ENCODE measurements at places on chromosomes 5 and 9.

GRCh38 chr5:115456056-115456455 lies 88.5 kb downstream of the FEM1C start:
- no peak for DNase-seq

DNA sequence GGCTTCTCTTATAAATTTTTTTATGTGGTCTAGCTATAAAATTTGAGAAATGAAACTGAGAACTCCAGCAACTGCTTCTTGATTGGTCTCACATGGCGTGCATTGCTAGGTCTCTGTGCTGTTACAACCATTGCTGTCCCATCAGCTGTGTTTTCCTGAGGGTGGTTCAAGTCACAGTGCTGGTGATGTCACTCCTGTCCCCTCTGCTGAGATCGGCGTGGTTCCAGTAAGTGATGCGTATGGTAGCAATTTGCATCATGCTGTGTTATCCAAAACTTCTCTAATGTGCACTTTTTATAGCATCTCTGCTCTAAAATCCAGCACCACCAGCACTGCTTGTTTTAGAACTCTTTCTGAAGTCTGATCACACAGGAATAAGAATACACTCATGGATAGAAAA lies 112.6 kb upstream of the ZNF608 start:
- DNase-seq, result peak; percentile 9

DNA sequence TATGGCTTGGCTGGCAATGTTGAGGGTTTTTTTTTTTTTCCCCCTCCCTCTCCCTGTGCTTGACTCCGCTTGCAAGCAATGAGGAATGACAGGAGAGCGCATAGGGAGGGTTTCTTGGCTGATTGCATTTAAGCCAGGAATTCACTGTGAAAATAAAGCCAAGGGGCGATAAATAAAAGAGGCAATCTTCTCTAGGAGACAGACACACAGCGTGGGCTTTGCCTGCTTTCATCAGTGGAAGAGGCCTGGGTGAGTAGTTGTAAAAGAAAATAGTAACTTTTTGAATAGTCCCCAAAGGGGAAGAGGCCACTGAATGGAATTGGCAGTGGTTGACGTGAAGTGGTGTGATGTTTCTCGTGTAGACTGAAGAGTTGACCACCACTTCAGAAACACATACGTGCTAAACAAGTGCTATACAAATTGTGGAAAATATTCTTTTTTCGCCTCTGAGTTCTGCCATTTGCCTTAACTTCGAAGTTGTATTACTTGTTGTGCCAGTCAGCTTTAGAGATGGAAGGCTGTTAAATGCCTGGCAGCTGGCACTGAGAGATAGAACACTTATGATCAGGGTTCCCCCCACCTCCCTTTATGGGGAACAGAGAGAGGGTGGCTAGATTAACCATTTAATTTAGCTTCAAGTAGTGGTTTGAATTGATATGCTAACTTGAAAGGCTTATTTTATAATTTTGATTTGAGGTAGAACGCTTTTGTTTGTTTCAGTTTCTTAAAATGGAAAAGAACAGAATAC lies 3.0 kb downstream of the ZSWIM6 start:
- DNase-seq, result peak; percentile 52

- DNase-seq, result no peak
Measured at GRCh38 chr9:114370251-114370967, 17.4 kb downstream of the AKNA start.

DNA sequence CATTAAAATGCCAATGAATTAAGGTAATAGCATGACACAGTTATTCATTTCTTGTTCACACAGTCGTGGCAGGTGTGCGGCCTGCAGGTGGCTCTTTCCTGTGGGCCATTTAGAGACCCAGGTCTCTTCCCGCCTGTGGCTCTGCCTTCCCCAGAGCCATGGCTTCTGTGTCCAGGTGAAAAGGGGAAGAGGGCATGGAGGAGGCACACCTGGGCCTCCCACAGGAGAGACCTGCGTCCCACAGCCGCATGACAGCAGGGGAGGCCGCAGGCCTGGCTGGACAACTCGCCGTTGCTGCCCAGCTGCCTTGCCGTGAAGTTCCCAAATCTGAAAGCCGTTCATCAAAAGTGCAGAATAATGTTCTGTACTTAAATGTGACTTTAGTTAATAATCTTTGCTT lies 14.4 kb upstream of the PLEKHG4B start:
- DNase-seq, result no peak

GRCh38 chr9:1404940-1405339 lies 354.8 kb downstream of the DMRT2 start:
- DNase-seq, result no peak

DNA sequence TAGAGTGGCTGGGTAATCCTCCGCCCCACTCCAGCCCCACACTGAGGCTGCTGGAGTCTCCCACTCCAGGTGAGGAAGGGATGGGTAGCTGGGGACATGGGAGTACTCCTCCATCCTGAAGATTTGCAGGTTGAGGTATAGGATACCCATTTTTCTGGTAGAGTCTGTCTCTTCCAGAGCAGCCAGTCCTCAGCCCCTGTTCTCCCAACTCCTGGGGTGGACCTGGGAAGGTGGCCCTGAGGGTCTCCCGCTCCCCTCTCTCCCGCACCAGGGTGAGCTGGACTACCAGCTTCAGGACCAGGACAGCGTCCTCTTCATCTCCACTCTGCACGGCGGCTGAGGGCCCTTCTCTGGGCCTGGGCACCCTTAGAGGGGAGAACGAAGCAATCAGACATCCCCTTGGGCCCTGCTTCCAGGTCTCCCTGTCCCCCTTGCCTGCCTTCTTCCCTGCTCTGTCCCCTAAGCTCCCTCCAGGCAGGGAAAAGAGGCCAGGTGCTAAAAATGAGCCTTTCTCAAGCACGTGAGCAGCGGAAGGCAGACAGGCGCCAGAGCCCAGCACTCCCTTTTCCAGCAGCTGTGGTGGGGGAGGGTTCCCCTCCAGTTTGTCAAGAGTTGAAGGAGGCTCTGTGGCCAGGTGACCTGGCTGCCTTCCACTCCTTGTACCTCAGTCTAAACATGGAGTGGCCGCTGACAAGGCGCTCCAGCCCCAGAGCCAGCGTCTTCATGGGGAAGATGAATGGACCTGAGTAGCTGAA lies 18.4 kb downstream of the URM1 start:
- no peak for DNase-seq

DNA sequence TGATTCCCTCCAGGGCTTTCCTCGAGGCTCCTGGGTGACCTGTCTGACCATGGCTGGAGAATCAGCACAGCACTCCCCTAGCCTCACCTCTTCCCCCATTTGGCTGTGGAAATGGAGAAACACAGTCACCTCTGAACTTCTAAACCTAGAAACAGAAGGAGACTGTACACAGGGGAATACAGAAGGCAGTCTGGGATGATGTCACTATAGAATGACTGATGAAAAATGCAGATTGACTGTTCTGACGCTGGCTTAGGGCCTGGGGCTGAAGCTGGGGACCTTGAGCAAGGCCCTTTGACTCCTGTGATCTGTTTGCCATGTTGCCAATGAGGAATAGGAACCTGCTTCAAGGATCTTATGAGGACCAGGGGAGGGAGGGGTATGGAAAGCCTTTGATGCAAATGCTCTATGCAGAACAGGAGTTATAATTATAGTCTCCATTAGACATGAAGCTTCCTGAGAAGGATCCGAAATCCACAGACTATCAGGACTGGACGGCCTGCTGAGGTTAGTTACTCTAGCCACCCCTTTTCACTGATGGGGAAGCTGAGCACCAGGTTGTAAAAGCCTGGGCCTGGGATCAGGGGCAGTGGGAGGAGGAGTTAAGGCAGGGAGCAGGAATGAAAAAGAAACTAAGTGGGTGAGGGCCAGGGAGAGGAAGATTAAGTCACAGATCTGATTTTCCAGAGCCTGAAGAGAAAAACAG lies 24.4 kb upstream of the ANXA6 start:
- DNase-seq, result no peak

GRCh38 chr5:135227064-135228022 lies 171.7 kb downstream of the MACROH2A1 start:
- no peak for DNase-seq

- no peak for DNase-seq
Measured at GRCh38 chr5:109566361-109566760, 123.4 kb upstream of the MAN2A1 start.

GRCh38 chr9:125889476-125890419 lies 142.6 kb downstream of the PBX3 start:
- peak; percentile 80 for DNase-seq

DNA sequence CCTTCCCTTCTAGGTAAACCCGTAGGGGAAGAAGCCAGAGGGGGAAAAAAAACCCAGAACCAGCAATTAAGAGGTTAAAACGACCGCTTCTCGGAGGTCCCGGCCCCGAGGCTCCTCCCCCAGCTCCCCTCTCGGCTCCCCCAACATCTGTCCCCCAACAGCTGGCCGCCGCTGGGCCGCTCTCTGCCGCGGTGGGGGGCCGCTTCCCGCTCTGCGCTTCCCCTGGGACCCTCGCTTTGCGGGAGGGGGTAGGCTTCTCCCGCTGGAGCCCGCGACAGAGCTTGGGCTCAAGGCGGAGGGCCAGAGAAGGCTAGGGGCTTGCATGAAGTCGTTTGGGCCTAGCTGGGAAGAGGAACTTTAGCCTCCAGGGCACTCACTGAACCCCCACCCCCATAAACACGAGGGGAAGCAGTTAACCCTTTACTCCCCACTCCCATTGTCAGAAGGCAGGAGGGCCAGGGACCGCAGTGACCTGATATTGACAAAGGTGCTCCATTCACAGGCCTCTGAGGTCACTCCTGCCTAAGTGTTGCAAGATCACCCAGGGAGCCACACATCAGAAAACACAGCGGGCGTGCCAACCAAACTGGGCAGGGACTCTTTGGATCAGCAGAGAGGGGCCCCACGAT lies 7.5 kb downstream of the LHX6 start:
- no peak for DNase-seq

- no peak for DNase-seq
Measured at GRCh38 chr9:132694144-132694543, 23.9 kb downstream of the GTF3C4 start.

DNA sequence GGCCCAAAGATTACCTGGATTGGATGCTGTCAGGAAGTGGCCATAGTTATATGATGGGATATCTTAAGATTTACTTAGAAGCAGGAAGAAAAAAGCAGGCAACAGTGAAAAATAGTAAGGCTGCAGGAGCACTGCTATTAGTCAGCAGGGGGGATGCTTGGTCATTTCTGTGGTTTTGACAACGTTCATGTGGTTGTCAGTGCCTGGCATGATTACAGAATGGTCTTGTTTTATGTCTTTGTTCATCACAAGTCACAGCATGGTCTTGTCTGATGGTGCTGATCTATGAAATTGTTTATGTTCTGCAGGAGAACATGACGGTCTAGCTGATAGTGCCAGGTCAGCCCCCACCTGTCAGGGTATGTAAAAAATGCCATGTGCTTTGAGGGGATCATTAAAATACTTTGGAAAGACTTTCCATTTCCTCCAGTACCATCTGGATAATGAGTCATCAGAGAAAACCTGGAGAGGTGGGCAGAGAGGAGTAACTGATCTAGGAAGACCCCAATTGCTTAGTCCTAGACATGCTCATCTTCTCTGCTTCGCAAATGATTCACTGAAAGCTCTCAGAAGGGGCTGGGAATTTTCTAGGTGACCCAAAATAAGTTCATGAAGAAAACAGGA lies 48.5 kb downstream of the PLGRKT start:
- DNase-seq, result peak; percentile 84

GRCh38 chr5:107005653-107006052 lies 665.1 kb downstream of the EFNA5 start:
- no peak for DNase-seq

GRCh38 chr5:78102500-78102899 lies 192.0 kb downstream of the AP3B1 start:
- no peak for DNase-seq

GRCh38 chr9:88983865-88984542 lies 7.3 kb upstream of the S1PR3 start:
- no peak for DNase-seq

DNA sequence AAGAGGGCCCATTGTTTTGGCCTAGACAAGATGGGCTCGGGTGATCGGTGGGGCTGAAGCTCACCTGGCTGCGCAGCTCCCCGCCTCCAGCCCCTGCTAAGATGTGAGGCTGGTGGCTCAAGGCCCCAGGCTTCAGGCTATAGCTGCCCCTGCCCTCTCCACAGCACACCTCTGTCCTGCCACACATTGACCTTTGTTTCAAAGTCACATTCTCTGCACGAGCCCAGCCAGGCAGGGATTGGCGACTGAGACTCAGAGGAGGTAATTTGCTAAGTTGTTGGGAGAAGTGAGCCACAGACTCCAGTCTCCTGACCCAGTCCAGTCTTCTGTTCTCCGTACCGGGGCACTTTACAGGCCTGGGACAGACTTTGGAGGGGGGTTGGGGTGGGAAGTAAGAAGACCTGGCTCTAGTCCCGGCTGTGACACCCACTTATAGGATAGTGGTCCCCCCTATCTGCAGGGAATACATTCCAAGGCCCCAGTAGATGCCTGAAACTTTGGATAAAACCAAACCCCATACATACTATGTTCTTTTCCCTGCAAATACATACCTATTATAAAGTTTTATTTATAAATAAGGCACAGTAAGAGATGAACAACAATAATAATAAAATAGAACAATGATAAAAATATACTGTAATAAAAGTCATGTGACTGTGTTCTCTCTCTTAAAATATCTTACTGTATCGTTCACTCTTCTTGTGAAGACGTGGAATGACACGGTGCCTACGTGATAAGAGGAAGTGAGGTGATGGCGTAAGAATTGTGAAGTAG lies 13.3 kb downstream of the PDGFRB start:
- no peak for DNase-seq

DNA sequence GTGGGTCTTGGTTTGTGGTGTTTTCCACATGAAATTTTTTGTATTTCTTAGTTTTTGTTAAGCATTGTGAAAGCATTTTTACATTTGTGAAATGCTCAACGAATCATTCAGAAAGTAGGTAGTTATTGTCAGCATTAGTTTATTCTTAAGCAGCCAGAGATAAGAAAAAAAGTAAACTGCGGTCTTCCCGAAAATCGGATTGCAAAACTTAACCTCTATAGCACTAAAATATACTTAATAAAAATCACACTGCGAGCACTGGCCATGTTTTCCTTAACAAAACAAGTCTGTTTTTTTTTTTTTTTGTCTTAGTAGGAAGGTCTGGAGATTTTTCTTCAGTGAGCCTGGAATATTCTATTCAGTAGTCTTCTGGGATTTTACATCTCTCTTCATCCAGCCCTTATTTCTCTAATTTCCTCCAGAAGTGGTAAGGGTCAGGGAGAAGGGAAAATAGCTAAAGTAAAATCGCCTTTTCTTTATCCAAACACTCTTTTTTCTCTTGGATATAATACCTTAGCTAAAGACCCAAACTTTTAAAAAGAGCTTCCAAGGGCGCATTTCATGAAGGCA lies 289.9 kb downstream of the DMAC1 start:
- DNase-seq, result no peak

- peak; percentile 6 for DNase-seq
Measured at GRCh38 chr5:83157163-83157562, 79.8 kb downstream of the XRCC4 start.

GRCh38 chr9:111274737-111275136 lies 55.3 kb downstream of the OR2K2 start:
- no peak for DNase-seq

Data from AG10803 (cell line).